ENCODE measurements at places on chromosomes 5 and 9. TPM values are rescaled to one million over a fixed set of nuclear protein-coding genes. Genes with fewer than 3 reads are reported as not detected.

SGCD gene
- total RNA-seq = 13.1 TPM

FOXD1 gene
- total RNA-seq = 73.4 TPM

- no peak overlapping the region for H3K4me3 ChIP-seq
- H3K27ac ChIP-seq = no peak overlapping the region
Observed at GRCh38 chr9:95644377-95644776, 127.6 kb upstream of the PTCH1 start.

CXCL14 gene
- total RNA-seq = 0.16 TPM

DNA sequence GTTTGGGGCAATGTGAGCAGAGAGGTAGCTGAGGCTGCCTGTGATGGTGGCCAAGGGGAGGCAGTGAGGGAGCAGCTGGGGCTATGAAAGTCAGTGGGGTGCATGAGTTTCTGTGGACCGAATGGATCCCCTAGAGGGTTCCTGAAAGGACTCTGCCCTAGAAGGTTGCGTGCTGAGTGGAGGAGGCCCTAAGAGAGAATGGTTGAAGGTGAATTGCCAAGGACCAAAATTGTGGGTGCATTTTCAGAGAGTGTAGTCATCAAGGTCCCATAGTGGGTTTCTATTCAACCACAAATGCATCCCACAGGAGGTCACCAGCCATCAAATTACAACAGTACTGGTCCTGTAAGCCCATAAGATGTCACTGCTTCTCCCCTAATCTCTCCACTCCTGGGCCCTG, 298.3 kb downstream of the CDK5RAP2 start:
- no peaks in the 10 kb centered on the region for H3K27me3 ChIP-seq
- no peak overlapping the region for H3K27ac ChIP-seq
- no peak for DNase-seq
- no peaks in the 10 kb centered on the region for H3K4me1 ChIP-seq
- H3K36me3 ChIP-seq = no peaks in the 10 kb centered on the region

DNA sequence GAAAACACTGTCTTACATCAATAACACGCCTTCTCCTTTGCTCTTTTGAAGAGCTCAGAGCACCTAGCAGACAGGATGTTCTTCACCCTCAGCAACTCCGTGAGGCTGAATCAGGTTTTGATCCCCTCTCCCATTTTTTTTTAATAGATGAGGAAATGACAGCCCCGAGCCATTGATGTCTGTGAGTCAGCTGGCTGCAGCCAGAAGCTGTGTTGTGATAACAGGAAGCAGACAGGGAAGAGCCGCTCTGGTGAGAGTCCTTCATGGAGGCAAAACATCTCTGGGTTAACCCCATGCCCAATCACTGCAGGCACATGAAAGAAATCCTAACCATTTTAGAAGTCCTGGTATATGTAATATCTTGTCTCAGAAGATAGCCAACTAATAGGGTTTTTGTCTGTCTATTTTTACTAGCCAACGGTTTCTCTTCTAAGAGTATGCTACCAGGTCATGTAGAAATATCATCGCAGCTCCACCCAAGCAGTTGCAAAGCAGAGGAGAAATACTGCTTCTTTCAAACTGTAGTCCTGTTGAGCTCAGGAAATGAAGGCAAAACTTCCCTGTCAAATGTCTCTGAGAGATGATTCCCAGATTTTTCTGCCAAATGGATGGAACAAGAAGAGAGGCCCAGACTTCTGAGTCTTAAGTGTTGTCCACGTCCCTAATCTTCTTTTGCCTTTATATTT, 568.9 kb downstream of the CCDC171 start:
- H3K4me1 ChIP-seq = peaks cover 55% of the 10 kb centered on the region
- no peaks in the 10 kb centered on the region for H3K36me3 ChIP-seq
- DNase-seq = no peak
- H3K27me3 ChIP-seq = no peaks in the 10 kb centered on the region
- H3K4me3 ChIP-seq = no peak overlapping the region
- H3K27ac ChIP-seq = peak overlapping the region; percentile 78

DNA sequence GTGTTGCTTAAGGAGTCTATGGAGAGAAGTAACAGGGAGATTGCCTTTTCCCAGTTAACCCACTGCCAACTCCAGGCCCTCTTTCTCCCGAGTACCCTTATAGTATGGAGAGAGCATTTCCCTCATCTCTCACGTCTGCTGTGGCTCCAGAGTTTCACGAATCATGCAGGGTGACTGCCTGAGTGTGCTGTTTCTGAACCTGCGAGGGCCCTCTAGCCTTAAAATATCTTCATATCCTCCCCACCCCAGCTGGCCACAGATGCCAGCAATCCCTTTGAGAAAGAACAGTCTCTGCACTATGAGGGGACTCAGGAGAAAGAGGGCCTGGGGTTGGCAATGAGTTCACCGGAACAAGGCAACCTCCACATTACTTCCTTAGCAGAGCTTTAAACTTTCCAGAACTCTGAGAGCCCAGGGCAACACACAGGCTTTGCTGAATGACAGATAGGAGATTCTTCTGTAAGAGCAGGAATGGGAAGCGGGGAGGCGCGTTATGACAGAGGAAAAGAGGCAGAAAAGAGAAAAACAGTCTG, 81.6 kb upstream of the ANKH start:
- peaks cover 2% of the 10 kb centered on the region for H3K36me3 ChIP-seq
- DNase-seq = no peak
- H3K4me3 ChIP-seq = no peak overlapping the region
- no peak overlapping the region for H3K27ac ChIP-seq
- H3K27me3 ChIP-seq = peaks cover 63% of the 10 kb centered on the region
- H3K4me1 ChIP-seq = no peaks in the 10 kb centered on the region

- DNase-seq = no peak
- no peak overlapping the region for H3K4me3 ChIP-seq
- no peaks in the 10 kb centered on the region for H3K36me3 ChIP-seq
- no peak overlapping the region for H3K27ac ChIP-seq
- H3K4me1 ChIP-seq = peaks cover 12% of the 10 kb centered on the region
Observed at GRCh38 chr5:76500633-76501393, 97.7 kb downstream of the IQGAP2 start.

- H3K27me3 ChIP-seq = peaks cover 4% of the 10 kb centered on the region
- no peak overlapping the region for H3K4me3 ChIP-seq
- peaks cover 4% of the 10 kb centered on the region for H3K36me3 ChIP-seq
- DNase-seq = no peak
Observed at GRCh38 chr5:126640866-126641265, 40.1 kb downstream of the PHAX start.

DNA sequence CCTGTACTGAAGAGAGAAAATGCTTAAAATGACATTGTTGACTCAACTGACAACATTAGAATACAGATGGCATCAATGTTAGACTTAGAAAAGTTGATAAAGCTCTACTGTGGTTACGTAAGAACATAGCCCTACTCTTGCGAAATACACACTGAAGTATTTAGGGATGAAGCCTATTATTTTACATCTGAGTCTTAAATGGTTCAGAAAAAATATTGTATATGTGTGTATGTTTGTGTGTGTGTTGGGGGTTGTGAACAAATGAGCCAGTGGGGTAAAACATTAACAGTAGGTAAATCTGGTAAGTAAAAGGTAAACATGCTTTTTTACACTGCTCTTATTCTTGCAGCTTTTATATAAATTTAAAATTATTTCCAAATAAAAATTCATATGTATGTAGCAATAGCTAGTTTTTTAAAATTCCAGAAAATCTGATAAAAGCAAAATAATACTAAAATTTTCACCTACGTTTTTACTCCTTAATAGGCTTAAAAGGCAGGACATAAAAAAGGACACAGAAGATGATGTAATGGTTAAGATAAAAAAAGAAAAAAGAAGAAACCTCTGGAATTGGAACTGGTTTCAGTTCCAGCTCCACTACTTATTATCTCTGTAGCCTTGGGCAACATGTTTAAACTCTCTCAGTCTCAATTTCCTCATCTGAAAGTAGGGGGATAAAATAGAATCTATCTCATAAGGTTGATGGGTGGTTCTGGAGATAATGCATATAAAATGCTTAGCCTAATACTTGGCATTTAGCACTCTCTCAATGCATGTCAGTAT, 44.3 kb downstream of the GARNL3 start:
- H3K4me3 ChIP-seq = no peak overlapping the region
- no peaks in the 10 kb centered on the region for H3K27me3 ChIP-seq
- H3K4me1 ChIP-seq = peaks cover 17% of the 10 kb centered on the region
- no peak overlapping the region for H3K27ac ChIP-seq
- peaks cover 2% of the 10 kb centered on the region for H3K36me3 ChIP-seq

MCTP1 gene
- 0.50 TPM for total RNA-seq

DNA sequence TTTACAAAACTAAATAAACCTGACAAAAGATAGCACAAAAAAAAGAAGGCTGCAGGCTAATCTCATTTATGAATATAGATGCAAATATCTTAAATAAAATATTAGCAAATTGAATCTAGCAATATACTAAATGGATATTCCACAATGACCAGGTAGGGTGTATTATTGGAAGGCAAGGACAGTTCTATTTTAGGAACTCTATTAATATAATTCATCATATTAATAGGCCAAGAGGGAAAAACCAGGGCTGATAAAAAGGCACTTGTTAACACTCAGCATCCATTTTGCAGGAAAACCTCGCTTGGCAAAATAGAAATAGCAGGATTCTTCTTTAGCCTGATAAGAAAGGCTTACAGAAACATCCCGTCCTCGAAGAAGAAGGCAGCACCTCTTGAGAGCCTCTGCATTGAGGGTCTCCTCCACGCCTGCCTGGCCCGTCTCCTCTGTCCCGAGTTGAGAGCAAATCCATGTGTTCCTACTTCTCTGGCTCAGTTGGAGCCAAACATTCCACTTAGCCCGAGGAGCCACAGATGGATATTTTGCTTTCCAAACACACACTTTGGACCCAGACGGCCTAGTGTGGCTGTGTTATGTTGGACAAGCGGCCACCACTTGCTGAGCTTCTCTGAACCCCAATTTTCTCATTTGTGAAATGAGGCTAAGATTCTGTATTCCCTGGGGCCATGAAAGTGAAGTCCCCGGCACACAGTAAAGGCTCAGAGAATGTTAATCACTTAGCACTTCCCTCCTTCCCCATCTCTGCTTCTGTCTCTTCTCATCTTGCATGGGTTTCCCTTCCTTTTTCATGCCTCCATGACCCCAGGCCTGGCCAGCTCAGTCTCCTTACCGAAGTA, 181.8 kb upstream of the MVB12B start:
- DNase-seq = peak; percentile 66
- H3K36me3 ChIP-seq = no peaks in the 10 kb centered on the region
- H3K27me3 ChIP-seq = peaks cover 57% of the 10 kb centered on the region
- no peak overlapping the region for H3K27ac ChIP-seq
- H3K4me3 ChIP-seq = no peak overlapping the region

DNA sequence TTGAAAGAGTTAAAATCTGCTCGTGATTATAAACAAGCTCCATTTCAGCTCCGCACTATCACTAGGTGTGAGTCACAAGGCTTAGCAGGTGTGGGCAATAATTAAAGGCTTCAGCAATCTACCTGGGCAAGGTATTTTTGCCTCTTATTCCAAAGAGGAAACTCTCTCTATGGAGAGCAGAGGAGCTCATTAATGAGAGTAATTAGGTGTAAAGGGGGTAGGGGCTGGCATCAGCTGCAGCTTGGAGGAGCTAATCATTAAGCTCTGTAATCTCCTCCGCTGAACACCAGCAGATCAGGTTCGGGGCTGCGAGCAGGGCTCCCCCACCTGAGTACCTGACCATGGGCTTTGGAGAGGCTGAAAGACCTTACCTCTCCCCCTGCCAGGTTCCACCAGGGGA, 129.2 kb downstream of the CRB2 start:
- H3K4me1 ChIP-seq = no peaks in the 10 kb centered on the region
- no peak overlapping the region for H3K4me3 ChIP-seq
- no peaks in the 10 kb centered on the region for H3K36me3 ChIP-seq
- DNase-seq = no peak

- no peaks in the 10 kb centered on the region for H3K36me3 ChIP-seq
- no peak overlapping the region for H3K4me3 ChIP-seq
- no peak for DNase-seq
- no peaks in the 10 kb centered on the region for H3K27me3 ChIP-seq
- H3K4me1 ChIP-seq = peaks cover 8% of the 10 kb centered on the region
Observed at GRCh38 chr5:74310997-74311930, 329.3 kb downstream of the ENC1 start.

- DNase-seq = no peak
- H3K36me3 ChIP-seq = no peaks in the 10 kb centered on the region
- H3K27ac ChIP-seq = no peak overlapping the region
- no peaks in the 10 kb centered on the region for H3K27me3 ChIP-seq
- no peaks in the 10 kb centered on the region for H3K4me1 ChIP-seq
- H3K4me3 ChIP-seq = no peak overlapping the region
Observed at GRCh38 chr9:138060365-138060764, 182.8 kb downstream of the CACNA1B start.

DNA sequence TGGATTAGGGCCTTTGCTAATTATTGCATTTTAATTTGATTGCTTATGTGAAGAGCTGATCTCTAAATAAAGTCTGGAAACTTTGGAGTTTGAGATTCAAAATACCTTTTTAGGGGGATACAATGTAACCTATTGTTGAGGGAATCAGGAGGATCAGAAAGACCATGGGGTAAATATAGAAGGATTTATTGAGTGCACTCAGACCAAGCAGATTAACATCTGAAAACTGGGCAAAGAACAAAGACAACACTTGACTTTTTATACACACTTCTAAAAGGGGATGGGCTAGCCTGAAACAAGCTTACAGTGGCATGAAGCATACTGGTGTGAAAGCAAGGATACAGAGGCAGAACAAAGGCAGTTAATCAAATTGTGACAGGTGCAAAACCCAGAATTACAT, 174.3 kb downstream of the MRPS30 start:
- peaks cover 3% of the 10 kb centered on the region for H3K36me3 ChIP-seq
- H3K4me3 ChIP-seq = no peak overlapping the region
- no peaks in the 10 kb centered on the region for H3K27me3 ChIP-seq
- no peaks in the 10 kb centered on the region for H3K4me1 ChIP-seq
- H3K27ac ChIP-seq = no peak overlapping the region

CHMP5 gene
- total RNA-seq = 64.4 TPM

DNA sequence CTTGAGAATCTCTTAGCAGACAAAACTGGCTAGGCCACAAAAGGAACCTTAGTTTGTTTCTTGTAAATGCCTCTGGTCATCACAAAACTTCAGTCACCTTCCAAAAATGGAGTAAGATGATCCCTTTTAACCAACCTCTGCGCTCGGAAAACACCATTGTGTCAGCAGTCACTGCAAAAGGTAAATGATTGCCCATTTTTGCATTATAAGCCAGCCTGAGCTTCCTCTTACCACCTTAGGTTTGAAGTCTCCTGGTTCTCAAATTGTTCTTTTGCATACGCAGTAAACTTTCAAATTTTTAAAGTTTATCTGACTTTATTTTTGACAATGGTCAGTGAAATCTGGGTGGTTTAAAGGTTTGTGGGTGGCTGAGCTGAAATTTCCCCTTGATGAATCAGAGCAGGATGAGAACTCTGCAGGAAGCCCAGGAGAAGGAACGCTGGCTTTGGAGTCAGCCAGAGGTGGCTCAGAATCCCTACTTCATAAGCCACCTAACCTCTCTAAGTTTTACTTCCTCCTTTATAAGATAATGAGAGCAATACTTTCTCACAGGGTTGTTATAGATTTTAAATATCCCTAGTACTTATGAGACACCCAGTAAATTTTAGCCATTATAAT, 131.4 kb downstream of the MED10 start:
- H3K4me3 ChIP-seq = no peak overlapping the region
- H3K27me3 ChIP-seq = no peaks in the 10 kb centered on the region
- no peaks in the 10 kb centered on the region for H3K36me3 ChIP-seq
